ENCODE measurements at places on chromosomes 5 and 9.

GRCh38 chr5:37701868-37702267 lies 138.0 kb downstream of the GDNF start:
- no peak for DNase-seq

GRCh38 chr5:167699432-167699831 lies 592.0 kb upstream of the WWC1 start:
- no peak for DNase-seq

- DNase-seq, result no peak
Observed at GRCh38 chr5:68255305-68256120, 40.0 kb downstream of the PIK3R1 start.

- DNase-seq, result no peak
Observed at GRCh38 chr5:65423623-65424022, 58.1 kb downstream of the ADAMTS6 start.

DNA sequence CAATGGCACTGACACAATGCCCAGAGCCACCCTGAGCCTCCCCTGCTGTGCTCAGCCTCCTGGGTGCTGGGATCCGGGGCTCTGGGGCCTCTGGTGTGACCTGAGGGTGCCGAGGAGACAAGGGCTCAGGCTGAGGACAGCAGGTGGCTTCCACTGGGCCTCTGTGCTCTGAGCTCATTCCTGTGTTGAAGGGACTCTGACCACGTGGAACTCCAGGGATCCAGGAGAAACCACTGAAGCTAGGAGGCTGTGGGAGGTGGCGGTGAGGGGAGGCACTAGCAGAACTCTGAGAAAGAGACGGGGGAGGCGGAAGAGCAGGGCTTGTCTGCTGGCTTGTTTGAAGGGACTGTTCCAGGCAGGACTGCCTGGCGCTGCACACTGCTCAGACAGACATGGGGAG lies 318.7 kb upstream of the IRX1 start:
- DNase-seq, result no peak

- DNase-seq, result no peak
Observed at GRCh38 chr5:149162401-149163084, 21.2 kb downstream of the ABLIM3 start.

DNA sequence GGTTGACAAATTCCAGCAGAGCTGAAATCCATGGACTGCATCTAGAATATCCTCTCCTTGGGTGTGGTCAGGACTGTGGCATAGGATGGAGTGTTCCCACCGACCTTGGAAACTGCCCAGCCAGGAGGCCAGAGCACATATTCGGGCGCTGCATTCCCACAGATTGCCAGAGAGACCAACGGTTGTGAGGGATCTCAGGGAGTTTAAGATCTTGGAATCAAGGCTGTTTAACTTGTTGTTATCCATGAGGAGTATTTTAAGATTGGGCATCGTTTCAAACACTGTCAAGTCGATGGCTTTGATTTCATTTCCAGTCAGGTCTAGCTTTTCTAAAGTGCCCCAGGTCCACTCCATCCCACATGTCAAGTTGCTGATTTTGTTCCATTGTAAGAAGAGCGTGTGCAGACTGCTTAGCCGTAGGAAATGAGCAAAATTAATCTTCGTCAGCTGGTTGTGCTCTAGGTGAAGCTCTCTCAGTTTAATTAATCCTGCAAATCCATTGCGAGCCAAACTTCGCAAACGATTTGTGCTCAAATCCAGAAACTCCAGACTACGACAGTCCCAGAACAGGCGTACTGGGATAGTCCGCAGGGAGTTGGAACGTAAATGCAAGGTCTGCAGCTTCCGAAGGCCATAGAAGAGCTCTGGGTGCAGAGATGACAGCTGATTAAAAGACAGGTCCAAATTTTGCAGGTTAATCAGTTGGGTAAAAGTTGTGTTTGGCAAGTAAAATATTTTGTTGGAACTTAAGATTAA lies 1.5 kb downstream of the LRRTM2 start:
- peak; percentile 32 for DNase-seq

- DNase-seq, result no peak
Observed at GRCh38 chr9:128627906-128628305, 28.7 kb downstream of the DYNC2I2 start.

DNA sequence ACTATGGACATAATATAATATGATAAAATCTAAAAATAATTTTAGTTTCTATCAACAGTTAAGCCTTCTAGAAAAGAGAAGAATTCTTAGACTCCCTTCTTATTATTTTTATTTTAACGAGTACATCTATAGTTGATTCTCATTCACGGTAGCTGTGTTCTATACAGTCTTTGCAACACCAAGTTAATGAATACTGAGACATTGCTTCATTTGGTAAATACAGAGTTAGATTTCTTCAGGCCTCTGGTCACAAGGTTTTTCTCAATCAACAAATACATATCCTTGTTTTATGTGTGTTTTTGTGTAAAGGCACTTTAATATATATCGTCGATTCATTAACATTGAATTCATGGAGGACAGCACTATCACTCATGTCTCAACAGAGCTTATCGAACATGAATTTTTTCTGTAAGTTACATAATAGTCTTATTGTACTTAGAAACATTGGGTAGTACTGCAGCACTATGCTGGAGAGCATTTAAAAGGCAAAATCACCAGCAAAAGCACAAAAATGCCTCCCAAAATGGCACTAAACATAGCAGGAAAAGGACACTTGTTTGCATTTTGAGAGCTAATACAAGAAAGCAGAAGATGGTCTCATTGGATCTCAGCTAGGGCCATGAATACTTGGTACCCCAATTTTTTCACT lies 239.0 kb downstream of the FGF10 start:
- no peak for DNase-seq

DNA sequence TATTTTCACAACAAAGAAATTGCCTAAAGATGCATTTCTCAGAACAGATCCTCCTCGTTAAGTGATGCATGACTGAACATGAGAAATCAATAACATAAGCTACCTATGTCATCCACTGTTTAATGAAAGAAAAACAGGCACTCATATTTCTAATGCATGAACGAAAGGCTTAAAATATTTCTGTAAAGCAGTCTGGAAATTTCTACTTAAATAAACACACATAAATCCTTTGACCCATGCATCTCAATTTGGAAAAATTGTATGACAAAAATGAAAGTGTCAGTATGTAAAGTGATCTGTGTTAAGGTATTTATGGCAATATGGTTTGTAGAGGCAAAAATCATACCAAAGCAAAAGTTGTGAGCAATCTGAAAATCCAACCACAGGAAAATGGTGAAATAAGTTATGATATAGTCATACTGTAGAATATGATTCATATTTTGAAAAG lies 399.2 kb upstream of the GRAMD2B start:
- DNase-seq, result no peak

DNA sequence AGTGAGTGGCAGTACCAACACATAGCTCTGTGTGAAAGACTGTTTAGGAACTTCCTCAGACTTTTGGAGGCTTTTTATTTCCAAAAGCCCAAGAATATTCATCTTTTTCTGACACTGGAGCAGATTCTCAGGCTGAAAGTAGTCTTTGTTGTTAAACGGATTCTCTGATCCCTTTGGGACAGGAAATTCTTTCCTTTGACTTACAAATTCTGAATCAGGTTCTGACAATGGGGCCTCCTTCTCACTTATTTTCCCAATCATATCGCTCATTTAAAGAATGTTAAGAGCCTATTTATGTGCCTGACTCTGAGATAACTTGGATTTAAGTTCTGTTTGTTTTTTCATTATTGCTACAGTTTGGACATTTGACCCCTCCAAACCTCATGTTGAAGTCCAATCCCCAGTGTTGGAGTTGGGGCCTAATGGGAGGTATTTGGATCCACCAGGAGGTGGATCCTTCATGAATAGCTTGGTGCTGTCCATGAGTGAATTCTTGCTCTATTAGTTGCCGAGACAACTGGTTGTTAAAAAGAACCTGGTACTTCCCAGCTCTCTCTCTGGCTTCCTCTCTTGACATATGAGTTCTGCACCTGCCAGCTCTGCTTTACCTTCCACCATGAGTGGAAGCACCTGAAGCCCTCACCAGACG lies 4.1 kb upstream of the ADGRV1 start:
- DNase-seq, result no peak

GRCh38 chr9:91117959-91118703 lies 243.6 kb downstream of the AUH start:
- peak; percentile 90 for DNase-seq

DNA sequence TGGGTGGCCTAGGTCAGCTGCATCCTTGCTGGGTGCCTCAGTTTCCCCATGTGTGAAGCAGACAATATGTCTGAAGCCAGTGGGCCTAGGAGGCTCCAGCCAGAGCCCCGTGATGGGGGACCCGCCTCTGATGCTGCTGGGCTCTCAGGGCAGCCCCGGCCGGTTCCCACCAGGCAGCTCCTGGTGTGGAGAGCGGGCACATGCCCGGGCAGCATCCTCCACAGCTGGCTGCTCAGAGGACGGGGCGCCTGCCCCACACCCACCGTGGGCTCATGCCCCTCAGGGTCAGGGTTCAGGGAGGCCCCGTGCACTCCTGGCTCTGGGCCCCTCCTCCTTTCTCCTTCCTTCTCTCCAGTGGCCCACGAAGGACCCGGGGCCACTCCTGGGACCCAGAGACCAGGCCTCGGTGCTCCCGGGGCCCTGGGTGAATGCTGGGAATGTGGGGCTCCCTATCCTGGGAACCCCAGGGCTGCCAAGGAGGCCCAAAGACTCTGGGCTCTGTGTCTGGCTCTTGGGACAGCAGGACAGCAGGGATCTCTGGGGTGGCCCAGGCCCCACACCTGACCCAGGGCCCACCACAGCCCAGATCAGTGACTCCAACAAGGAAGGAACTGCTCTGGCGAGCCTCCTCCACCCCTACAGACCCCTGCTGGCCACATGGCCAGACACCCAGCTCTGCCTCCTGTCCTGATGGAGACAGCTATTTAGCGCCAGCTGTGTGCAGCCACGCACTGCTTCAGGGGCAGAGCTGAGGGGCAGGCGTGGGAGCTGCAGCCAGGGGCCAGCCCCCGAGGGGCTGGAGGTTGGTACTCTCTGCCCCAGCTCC lies 39.5 kb upstream of the EGFL7 start:
- no peak for DNase-seq

DNA sequence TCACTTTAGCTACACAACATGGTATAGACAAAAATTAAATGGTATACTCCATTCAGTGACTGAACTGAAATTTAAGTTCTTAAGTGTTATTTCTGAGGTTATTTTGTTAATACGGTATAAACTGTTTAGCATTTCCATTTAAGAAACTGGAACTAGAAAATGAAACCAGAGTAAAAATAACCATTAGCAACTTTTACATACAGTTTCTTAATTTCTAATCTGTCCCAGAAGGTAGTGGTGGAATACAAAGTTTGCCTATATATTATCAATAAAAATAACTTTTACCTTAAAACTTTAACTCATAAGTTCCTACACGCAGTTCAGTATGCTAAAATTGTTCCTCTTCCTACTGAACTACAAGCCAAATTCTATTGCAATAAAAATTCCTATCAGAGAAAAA lies 10.3 kb downstream of the GOLPH3 start:
- DNase-seq, result no peak

DNA sequence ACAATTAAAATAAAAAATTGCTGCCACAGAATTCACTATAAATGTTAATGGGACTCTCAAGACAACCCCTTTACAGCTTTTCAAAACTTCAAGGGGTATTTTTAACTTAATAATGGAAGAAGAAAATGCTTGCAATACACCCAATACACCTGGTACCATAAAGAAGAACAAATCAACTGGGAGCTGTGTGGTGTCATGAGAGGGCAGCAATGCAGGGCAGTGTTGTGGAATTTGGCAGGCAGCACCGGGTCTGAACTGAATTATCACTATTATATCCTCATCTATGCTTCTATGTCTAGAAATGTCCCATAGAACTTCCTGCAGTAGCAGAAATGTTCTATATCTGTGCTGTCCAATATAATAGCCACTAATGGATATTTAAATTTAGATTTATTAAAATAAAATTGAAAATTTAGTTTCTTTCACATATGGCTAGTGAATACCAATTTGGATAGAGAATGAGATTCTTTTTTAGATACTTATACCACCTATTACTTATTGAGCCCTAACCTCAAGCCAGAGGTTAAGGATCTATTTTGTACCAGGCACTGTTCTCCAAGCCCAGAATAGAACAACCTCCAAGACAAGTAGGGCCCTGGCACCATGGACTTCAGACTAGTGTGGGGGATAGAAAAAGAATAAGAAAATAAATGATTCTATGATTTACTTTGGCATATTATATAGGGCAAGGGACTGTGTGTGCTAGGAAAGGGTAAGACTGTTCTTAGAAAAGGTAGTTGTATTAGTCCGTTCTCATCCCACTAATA lies 265.3 kb downstream of the PDE4D start:
- DNase-seq, result no peak

- no peak for DNase-seq
Observed at GRCh38 chr5:158758675-158759074, 341.0 kb downstream of the EBF1 start.

DNA sequence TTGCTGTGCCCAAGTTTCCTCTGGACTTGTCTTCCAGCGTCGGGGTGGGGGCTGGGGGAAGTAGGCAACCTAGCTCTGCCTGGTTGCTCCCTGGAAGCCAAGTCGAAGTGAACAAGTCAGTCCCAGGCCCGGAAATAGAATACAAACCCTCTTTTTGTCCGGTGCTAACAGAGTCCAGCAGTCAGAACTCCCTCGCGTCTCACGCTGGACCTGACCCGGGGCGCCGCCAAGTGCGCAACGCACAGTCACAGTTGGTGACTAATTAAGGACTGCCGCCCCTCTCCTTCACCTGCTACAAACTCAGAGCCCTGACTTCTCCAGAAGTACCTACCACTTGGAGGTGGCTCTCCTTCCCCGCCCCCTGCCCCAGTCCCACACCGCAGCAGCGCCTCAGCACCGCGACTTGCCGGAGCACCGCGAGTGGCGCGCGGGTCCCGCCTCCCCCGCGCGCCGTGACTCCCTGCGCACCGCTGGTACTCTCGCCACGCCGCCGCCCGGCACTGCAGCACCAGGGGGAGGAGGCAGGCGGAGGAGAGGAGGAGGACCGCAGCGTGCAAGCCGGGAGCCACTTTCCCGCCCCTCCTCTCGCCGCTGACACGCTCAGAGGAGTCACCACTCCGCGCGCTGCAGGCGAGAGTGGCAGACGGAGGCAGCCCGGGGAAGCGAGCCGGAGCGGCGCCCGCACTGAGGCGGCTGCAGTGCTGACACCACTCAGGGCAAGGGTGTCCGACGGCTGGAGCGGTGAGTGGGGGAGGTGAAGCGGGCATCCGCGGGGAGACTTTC lies at the start of gene SV2C:
Gene SV2C, plus strand, starts transcription at position 612 of the 783 bp plus-strand sequence. CDS start 48,368 bp downstream, outside the sequence.
- DNase-seq, result peak; percentile 34

GRCh38 chr9:71490810-71491209 lies 277.5 kb downstream of the CEMIP2 start:
- no peak for DNase-seq

DNA sequence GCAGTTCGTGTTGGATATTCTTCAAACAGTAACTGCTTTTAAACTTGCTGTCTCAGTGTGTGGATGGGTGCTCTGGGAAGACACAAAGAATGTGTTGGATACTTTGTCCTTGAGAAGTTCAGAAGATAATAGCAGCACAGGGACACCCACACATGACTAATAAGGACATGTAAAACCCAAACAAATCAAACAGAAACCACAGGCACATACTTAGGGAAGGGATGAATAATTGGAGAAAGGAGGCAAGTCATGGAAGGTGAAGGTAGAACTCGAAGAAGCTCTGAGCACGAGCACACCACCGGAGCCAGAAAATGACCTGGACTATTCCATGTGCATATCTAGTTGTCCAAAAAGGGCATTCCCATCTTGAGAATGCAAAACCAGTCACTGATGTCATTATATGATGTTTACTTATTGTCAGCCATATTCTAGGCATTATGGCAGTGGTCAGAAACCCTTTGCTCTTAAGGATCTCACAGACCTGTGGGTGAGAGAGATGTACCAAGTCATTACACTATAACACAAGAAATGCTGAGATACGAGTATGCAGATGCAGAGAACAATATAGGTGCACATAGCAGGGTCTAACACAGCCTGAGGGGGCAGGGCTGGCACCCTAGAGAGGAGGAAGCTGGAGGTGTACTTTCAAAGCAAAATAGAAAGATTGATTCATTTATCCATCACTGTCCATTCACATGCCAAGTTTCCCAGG lies 152.9 kb downstream of the PIK3R1 start:
- DNase-seq, result no peak

Data from NCI-H524 (cell line).